ENCODE measurements at places on chromosomes 12 and 14. TPM values are rescaled to one million over a fixed set of nuclear protein-coding genes. Genes with fewer than 3 reads are reported as not detected.

Gene PRH2
- not detected for total RNA-seq

DNA sequence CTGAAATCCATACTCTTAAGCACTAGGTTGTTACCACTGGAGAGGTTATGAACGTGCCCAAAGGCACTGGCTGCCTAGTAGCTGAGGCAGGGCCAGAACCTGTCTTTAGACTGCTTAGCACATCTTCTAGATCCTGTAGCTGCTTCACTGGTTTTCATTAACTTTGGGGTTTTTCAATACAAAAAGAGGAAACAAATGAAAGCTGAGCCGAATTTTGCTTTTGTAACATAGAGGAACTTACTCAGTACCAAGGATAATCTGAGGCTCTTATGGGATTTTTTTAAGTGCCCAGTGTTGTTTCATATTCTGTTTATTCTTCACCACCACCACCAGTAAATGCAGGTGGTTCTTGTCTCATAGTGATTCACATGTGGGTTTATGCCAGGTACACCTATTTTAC, 396.1 kb downstream of the RAD51B start:
- no peak for DNase-seq

DNA sequence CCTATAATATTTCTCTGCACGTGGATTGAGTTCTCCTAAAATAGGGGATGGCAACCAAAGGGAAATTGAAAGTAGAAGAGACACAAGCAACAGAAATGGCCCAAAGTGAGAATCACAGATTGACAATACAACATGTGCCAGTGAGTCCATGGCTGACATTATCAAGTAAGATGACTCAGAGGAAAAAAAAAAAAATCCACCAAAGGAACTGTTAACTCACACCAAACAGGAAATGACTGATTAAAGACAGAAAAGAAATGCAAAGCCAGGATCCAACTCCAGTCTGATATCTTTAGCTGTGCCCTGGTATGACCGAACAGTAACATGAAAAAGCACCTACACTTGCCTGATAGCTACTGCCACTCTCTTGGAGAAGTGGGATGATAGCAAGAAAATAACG, 485.0 kb downstream of the PRKD1 start:
- no peak for DNase-seq

Gene CLEC2A
- not detected for total RNA-seq

Data from ureter (tissue), 1 donor.